ENCODE measurements at places on chromosomes 5 and 9.
A peak's percentile ranks its signal among the peaks of the same experiment; 100 is the strongest.

- DNase-seq: no peak
These were observed 19.1 kb downstream of the NDST1 start for GRCh38 chr5:150527038-150527437.

GRCh38 chr9:4530375-4530774 is 40.1 kb downstream of the SLC1A1 start:
- DNase-seq: no peak

GRCh38 chr5:81044868-81045267 is 84.7 kb downstream of the RASGRF2 start:
- no peak for DNase-seq

- no peak for DNase-seq
These were observed 182.5 kb downstream of the TTLL11 start for GRCh38 chr9:121910491-121911040.

DNA sequence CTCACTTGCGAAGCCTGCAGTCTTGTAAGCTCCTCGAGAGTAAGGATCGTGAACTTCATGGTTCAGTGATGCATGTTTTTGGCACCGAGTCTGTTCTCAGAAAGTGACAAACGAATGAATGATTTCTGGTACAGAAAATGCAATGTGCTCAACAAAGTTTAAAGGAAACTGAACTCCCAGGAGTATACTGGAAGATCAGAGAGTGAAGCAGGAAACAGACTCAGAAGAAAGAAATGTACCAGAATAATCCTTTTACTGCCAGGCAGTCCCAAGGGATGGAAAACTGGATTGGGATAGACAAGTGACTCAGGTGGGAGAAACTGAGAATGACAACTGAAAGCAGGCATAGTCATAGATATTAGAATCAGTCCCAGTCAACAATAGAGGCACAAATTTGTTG is 420.6 kb downstream of the CTNND2 start:
- DNase-seq: no peak

DNA sequence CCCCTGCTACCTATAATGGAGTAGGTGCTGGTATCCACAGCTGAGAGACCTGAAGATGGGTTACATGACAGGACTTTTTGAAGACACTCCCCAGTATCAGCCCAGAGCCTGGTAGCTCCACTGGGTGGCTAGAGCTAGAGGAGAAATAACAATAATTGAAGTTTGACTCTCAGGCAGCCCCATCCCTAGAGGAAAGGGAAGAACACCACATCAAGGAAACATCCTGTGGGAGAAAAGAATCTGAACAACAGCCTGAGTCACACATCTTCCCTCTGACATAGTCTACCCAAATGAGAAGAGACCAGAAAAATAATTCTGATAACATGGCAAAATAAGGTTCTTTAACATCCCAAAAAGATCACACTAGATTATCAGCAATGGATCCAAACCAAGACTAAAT is 432.1 kb downstream of the CDH18 start:
- DNase-seq: no peak

GRCh38 chr9:3716415-3716814 is 190.6 kb upstream of the RFX3 start:
- DNase-seq: no peak

DNA sequence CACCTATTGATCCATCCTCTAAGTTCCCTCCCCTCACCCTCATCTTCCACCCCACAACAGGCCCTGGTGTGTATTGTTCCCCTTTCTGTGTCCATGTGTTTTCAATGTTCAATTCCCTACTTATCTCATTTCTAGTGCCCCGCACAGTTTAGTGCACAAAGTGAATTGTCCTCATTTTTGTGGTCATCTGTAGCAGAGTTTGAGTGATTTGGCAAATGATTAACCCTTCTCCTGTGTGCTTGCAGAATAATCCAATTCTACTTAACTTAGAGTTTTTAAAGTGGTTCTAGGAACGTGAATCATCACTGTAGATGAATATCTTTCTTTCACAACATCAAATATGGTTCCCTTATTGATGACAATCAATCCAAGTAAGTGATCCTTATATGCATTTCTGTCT is 6.3 kb upstream of the HAPLN1 start:
- DNase-seq: no peak

GRCh38 chr9:79480639-79481038 is 91.1 kb upstream of the TLE4 start:
- DNase-seq: no peak

- DNase-seq: peak; percentile 93
These were observed 8.2 kb downstream of the RANBP6 start for GRCh38 chr9:6007058-6007769.

GRCh38 chr9:13587571-13587970 is 308.1 kb upstream of the MPDZ start:
- no peak for DNase-seq

DNA sequence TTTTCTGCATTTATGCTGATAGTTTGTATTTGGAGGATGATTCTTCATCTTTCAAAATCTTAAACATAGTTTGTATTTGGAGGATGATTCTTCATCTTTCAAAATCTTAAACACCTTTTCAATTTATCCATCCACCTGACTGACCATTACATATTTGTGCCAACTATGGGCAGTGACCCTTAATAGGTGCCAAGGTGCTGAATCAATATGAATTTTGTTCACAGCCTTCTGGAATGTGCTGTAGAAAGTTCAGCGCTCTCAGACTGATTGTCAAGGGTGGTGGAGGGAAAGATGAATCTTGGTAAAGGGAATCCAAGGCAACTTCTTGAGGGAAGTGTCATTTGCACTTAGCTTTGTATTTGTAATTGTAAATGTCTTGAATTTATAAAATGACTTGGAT is 18.1 kb downstream of the ZNF618 start:
- DNase-seq: no peak

- DNase-seq: no peak
These were observed 237.9 kb downstream of the CACNA1B start for GRCh38 chr9:138115506-138115905.

GRCh38 chr5:159956074-159956473 is 39.8 kb downstream of the ADRA1B start:
- no peak for DNase-seq

GRCh38 chr5:156314416-156314815 is 12.5 kb upstream of the SGCD start:
- DNase-seq: no peak

GRCh38 chr9:110635589-110635988 is 33.0 kb upstream of the MUSK start:
- DNase-seq: no peak

GRCh38 chr9:134758949-134759607 is 117.5 kb downstream of the COL5A1 start:
- DNase-seq: no peak

DNA sequence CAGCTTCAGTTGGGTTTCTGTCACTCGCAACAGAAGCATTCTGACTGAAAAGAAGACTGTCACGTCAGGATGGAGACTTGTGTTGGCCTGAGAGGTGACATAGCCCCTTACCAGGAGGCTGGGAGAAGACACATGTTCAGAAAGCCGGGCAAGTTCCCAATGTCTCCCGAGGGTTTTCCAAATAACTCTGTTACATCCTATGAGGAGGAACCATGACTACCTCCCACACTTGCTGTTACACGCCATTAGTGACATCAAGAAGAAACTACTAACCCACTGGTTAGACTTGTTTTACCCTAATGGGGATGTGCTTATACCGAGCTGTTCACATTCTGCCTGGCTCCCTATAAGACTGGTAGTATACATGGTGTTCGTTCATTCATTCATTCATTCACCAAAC is 33.3 kb downstream of the SH3PXD2B start:
- DNase-seq: no peak

- DNase-seq: no peak
These were observed 549.0 kb upstream of the NUDT12 start for GRCh38 chr5:104111632-104112031.

- no peak for DNase-seq
These were observed 6.3 kb downstream of the MRPL36 start for GRCh38 chr5:1793301-1793740.

DNA sequence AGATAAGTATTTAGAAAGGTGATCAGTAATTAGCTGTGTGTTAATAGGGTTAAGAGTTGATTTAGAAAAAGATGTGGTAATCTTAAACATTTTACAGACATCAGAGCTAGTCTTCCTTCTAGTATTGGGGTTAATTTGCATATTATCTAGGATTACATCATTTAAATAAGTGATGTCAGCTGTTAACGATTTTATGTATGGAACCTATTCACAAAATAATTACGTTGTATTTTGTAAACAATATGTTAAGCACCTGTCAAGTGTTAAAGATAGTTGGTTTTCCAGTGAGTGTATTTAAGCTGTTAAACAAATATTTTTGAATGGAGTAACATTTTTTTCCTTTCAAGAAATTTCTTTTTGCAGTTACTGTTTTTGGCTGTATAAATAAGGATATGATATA is 2.2 kb downstream of the DCP2 start:
- DNase-seq: no peak

DNA sequence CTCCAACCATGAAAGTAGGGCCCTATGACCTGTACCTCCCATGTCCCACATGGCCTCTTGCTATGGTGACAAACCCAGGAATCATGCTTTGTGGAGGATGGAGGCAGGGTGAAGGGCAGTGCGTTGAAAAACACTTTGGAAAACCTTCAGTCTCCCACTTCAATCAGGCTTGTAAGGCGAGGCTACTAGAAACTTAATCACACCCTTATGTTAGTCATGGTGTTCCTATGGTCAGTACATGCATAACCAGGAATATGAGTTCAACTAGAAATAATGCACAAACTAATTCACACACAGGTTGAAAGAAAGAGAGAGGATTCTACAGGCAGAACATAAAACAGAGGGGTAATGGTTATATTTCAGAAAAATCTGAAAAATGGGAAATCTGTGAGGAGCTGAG is 601.1 kb downstream of the KCTD16 start:
- no peak for DNase-seq

All from naive thymus-derived CD8-positive, alpha-beta T cell (primary cell).